ENCODE measurements at places on chromosomes 6 and 20.

GRCh38 chr20:1901704-1902103 is 6.5 kb downstream of the SIRPA start:
- DNase-seq, result no peak

DNA sequence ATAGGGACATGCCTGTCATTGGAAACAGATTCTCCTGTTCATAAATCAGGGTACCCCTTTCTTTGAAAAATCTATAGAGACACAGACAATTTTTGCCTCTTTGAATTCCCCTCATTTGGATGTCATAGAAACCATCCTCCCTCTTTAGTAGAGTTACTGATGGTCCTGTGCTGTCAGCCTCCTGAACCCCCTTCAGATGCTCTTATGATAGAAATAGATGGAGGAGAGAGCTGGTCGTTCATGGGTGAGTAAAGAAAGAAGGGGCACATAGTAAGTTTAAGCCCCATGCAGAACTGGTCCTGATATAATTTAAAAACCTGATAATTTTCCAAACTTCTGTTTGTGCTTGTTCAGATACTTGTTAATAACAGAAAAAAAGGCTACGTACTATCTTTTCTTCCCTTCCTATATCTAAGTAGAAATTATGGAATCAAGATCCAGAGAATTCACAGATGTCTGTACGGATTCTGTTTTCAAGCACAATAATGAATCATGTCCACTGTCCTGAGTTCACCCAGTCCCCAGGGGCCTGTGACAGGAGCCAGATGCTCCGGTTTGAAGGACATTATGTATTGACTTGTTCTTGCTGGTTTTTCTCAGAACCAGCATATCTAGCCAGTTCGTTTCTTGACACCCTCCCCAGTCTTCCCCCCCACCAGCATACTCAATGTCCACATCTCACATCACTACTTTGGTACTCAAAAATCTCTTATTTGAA is 78.1 kb downstream of the NCOA7 start:
- DNase-seq, result no peak

- no peak for DNase-seq
These were observed 19.4 kb downstream of the NCOA5 start for GRCh38 chr20:46070215-46070900.

GRCh38 chr6:41813469-41813868 is 26.0 kb downstream of the TOMM6 start:
- DNase-seq, result no peak

DNA sequence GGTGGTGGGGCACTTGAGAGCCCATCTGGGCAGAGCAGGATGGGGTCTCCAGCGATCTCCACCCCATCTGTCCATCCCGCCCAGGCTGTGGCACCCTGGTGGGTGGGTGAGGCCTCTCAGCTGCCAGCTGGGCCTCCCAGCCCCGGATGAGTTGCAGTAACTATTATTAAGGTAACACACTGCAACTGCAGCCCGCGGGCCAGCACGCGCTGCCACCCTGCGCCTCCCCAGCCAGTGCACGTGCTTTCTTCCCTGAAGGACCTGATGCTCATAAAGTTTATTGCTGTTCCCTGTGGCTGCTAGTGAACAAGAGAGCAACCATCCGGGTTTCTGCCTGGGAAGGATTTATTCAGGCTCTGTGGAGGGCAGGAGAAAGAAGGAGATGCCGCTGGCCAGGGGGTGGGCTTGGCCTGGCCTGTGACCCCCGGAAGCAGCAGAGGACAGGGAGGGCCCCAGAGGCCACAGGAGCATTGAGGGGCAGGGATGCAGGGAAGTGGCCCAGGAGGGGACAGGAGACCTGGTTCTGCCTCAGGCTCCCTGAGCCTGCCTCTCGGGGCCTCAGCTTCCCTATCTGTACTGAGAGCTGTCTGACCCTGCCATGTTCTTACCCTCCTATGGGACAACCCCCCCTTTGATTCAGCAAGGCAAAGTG is 1.7 kb downstream of the IP6K3 start:
- no peak for DNase-seq

DNA sequence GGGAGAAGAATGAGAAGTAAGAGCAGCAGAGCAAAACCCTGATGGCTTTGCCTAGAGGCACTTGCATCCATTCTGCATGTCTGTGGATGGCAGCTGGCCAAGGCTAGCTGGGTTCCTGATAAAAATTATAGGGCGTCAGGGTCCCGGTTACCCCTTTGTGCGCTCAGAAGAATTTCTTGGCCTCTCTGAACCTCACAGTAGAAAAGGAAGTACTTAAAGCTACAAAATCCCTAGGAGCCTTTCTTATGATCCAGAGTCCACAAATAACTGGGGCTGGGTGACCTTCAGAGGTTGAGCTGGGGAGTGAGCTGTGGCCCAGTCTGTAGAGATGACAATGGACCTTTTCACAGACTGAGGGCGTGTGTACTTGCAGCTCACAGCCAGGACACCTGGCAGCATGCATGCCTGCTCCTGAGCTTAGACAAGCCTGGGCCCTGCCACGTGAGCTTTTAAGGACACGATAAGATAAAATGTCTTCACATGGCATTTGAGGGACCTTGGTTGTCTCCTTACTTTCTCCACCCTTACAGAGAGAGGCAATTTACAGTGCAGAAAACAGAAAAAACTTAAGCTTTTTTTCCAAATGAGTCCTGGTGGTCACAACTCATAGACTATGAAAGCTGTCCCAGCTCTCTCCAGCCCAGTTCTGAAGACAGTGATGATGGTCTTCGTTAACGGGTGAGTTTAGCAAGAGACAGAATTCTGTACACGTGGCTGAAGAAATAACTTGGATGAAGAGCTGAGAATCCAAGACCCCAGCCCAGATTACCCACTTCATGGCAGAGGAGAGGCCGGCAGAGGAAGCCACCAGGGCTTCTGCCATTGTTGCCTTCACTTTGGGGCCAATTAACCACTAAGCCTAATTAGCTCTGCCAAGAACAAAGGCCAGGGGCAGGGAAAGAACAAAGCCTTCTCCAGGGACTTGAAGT is 50.3 kb downstream of the FOXA2 start:
- no peak for DNase-seq
